CD8-positive, alpha-beta memory T cell (primary cell): ENCODE measurements at places on chromosomes 7 and 10.

GRCh38 chr10:127854769-127855590 lies 37.8 kb downstream of the CLRN3 start:
- no peak for DNase-seq

GRCh38 chr10:49162761-49163310 lies 25.4 kb downstream of the TMEM273 start:
- no peak for DNase-seq

DNA sequence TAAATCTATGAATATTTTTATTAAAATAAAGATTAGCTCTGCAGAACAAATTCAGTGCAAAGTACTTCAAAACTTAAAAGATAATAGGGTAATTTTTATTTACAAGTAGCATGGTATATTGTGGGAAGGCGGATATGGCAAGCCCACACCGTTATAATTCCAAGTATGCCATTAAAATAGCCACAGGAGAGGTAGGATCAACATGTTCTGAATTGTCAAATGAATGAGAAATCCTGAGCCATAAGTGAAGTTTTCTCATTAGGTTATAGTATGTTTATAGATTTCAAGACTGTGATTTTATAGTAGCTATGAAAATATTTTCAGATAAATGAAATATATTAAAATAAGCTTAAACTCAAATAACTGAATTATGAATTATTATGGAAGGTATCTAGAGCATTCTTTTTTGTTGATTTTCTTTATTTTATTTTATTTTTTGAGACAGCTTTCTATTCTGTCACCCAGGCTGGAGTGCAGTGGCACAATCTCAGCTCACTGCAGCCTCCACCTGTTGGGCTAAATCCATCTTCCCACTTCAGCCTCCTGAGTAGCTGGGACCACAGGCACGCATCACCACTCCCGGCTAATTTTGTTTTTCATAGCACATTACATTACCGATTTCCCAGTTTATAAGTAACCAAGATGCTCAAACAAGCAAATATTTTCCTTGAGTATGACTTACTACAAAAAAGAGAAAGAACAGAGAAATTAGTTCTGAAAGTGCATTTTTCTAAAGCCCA lies 956.6 kb downstream of the GATA3 start:
- DNase-seq: no peak

DNA sequence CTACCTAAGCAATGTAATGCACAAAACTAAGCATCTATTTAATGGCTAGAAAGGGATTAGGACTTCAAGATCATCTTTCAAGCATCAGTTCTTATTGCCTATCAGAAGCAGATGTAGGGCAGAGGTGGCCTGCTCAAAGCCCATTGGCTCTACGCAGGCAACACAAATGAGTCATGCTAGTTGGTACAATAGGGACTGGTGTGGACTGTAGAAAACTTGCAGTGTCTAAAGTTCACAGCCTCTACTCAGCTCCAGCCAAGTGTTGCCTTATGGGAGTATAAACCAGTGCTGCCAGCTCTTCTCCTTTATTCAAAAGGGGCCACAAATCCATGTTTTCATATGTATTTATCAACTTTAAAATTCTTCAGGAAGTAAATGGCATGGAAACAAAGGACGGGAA lies 31.7 kb downstream of the ASAH2 start:
- DNase-seq: no peak

DNA sequence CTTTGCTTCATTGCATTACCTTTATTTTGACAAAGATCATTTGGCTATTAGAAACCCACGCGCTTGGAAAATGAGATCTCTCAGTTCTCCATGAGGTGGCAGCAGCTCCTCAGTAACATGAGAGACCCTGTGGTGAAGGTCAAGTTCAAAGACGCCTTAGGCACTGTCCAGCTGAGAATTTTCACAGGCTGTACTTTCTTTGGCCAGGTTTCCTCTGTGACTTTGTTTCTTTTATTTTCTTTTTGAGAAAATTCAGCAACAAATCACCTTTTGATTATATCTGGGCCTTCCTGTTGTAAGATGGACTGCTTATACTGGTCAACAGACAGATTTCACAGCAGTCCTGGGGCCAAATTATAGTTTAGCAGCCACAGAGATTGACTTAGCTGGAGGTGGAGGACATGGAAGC lies 54.5 kb downstream of the RAB18 start:
- peak; percentile 20 for DNase-seq

- no peak for DNase-seq
Observed at GRCh38 chr7:138551102-138551501, 91.0 kb downstream of the TRIM24 start.

DNA sequence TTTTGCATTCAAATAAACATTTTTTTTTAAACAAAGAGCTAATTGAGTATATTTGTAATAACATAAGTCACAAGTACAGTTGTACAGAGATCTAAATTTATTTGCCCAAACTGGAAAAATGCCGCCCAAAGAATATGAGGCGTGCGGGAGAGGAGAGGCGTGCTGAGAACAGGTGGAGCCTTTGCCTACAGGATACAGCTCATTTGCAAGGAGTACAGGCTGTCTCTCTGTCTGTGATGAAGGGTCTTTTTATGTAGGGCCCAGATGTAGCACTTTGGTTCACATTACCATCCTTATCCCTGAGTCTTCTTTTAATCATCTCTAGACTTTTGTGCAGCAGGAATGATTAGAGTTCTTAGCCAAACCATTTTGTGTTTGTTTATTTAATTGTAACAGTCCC lies 58.2 kb downstream of the POU6F2 start:
- DNase-seq: no peak

GRCh38 chr7:100949933-100950443 lies 654 bp downstream of the MUC3A start:
- no peak for DNase-seq

DNA sequence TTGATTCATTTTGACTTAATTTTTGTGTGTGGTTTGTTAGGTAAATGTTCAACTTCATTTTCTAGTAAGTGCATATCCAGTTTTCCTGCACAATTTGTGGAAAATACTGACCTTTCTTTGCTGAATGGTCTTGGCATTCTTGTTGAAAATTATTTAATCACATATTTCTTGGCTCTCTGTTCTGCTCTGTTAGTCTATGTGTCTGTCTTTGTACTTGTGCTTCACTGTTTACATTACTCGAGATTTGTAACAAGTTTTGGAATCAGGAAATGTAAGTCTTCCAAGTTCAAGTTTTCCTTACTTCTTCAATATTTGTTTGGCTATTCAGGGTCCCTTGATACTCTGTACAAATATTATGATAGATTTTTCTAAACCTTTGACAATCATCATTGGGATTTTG lies 838.2 kb upstream of the POM121L12 start:
- no peak for DNase-seq

DNA sequence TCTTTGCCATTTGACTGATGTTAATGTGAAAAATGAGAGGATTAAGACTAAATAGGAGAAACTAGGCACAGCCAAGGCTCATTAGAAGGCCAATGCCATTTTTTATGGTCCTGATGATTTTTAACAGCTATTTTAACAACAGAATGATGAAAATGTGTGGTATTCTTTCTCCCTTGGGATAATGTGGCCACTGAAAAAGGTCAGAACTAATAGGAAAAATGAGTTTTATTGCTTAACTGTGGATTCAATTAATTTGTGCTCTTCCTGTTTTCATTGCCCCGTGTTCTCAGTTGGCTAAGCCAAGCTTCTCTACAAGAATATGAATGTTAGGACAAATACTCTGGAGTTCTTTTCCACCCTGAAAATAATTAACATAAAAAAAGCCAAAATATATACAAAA lies 56.6 kb downstream of the BMPER start:
- no peak for DNase-seq

DNA sequence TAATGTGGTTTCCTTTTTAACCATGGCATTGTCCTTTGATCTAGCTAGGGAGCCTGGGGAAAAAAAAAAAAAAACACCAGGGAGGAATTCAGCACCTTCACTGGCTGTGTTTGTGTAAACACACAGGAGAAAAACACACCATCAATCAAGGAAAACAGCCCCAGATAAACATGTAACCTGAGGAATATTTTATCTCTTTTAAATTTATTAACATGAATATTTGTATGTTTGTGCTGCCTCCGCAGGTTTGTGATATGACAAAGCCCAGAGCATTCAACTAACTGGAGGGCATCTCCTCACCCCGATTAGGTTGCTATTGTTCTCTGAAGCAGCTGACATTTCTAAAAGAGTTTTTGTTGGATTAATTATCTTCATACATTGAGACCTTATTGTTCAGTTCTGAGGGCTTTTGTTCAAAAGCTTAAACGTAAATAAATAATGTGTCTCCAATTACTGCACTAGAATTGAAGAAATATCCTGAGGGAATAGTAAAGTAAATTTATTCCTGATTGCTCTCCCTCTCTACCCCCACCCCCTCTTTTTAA lies 89.4 kb upstream of the SEMA3E start:
- no peak for DNase-seq

GRCh38 chr7:34165466-34165865 lies 260.1 kb downstream of the BMPER start:
- no peak for DNase-seq

DNA sequence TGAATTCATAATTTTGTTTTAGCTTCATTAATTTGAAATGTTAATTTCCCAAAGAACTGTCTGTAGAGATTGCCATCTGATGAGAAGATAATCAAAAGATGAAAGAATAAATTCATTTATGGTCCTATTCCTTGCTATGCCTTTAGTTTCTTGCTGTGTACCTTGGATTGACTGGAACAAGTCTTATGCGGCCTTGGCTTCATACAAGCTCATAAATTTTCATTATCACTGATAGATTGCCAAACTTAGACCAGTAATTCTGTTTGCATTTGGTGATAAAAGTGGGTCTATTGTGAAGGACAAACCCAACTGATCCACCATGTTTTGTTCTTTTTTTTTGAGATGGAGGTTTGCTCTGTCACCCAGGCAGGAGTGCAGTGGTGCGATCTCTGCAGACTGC lies 48.2 kb downstream of the ARID5B start:
- DNase-seq: no peak

GRCh38 chr7:36344622-36345021 lies 45.0 kb upstream of the ANLN start:
- no peak for DNase-seq

DNA sequence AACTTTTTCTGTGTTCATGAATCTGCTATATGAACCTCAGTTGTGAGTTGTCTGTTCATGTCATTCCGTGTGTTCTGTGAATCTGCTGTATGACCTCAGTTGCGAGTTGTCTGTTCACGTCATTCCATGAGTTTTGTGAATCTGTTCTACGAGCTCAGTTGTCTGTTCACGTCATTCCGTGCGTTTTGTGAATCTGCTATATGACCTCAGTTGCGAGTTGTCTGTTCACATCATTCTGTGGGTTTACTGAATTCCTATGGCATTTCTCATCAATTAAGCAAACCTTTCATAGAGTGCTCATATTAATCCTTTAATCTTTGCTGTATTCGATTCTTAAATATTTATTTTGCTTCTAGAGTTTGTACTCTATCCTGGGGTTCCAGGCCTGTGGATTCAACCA lies 150.6 kb downstream of the DIP2C start:
- no peak for DNase-seq

- DNase-seq: no peak
Observed at GRCh38 chr10:45371560-45371959, 2.5 kb upstream of the ALOX5 start.

DNA sequence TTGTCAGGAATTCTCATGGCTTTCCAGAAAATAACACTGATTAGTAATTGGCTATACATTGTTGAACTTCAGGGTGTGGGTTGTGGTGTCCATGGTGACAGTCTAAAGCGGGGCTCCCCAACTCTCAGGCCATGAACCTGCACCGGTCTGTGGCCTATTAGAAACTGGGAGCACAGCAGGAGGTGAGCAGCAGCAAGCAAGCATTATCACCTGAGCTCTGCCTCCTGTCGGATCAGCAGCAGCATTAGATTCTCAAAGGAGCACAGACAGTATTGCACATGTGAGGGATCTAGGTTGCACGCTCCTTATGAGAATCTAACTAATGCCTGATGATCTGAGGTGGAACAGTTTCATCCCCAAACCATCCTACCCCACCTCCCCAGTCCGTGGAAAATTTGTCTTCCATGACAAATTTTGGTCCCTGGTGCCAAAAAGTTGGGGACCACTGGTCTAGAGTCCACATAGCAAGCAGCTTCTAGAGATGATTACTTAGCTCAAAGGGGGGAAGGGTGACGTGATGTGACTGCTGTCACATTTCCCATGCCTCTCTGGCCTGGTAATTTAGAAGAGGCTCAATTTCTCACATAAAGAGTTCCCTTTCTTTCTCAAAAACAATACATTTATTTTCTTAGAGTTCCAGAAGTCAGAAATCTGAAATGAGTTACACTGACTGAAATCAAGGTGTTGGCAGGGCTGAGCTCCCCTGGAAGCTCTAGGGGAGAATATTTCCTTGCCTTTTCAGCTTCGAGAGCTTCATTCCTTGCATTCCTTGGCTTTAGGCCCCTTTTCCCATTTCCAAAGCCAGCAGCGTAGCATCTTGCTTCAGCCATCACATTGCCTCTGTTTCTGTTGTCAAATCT lies 17.6 kb upstream of the FAM221A start:
- DNase-seq: no peak

- DNase-seq: no peak
Observed at GRCh38 chr7:3887096-3887690, 586.1 kb downstream of the SDK1 start.

DNA sequence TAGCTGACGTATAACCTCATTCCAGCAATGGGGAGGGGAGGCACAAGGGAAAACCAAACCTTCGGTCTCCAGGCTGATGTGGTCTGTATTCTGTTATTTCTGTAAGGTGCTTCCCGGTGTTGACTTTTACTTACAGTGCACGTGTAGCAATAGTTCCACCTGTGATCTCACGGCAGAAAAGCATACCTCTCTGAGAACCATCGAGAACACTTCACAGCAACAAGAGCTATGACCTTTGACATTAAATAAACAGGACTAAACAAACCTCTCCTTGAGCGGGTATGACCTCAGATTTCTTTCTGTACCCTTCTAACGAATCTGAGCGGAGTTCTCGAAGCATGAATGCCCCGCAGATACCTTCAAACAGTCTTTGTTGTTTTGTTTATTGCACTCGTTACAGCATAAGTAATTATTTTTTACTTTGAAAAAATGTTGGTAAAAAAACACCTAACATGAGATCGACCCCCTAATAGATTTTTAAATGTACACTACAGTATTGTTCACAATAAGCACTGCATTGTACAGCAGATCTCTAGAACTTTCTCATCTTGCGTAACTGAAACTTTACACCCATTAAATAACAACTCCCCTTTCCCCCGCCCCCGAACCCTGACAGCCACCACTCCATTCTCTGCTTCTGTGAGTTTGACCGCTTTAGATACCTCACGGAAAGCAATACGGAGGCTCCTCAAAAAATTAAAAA lies 282.3 kb downstream of the GATA3 start:
- DNase-seq: no peak

- DNase-seq: no peak
Observed at GRCh38 chr10:13327534-13327933, 20.6 kb downstream of the SEPHS1 start.
